ENCODE measurements at places on chromosomes 7 and 10.

DNA sequence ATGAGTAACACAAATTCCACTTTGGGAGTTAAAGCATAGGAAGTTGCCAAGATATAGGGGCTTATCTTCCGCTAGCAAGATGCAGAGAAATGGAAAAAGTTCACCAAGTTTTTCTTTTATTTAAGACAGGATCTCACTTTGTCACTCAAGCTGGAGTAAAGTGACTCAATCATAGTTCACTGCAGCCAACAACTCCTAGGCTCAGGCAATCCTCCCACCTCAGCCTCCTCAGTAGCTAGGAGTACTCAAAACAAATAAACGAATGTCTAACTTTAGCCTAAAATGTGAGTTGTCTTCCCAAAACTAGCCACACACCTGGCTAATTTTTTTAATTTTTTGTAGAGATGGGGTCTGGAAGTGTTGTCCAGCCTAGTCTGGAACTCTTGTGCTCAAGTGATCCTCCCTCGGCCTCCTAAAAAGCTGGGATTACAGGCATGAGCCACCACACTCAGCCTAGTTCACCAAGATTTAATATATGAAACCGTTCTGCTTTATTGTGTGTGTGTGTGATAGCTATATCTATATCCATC lies 9.9 kb downstream of the VIM start:
- DNase-seq = no peak

DNA sequence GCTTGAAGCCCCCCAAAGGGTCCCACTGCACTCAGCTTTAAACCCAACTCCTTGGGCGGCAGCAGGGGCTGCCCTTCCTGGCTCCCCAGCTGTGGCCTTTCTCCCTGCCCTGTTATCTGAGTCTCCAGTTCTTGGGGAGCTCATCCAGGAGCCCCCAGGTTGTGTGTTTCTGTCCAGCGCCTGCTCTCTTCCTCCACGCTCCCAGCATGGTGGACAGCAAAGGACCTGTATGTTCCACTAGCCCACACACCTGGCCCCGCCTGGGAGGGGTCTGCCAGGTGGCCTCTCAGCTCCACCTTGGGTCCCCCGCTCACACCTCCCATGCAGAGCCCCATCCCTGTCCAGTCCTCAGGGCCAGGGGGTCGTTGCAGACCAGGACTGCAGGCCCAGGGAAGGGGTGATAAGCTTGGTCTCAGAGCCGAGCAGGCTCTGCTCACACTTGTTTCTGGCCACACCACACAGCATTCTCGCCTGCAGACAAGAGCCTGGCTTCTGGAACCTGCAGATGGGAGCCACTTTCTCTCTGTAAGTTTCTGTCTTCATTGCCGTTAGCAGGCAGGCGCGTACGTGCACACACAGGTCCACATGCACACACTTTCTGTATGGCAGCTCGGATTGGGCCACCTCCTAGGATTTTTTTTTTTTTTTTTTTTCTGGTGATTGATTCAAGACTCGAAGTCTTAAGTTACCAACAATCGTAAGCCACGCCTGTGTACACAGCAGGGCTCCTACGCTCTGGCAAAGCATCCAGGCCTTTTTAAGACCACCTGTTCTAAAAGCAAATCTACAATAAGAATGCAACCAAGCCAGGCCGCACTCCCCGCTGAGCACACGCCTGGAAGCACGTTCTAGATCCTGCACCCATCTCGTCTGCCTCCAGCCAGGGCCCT lies 104.6 kb downstream of the CYTH3 start:
- DNase-seq = no peak

GRCh38 chr7:77188731-77189437 lies 10.7 kb downstream of the FGL2 start:
- DNase-seq = no peak

GRCh38 chr10:99775850-99776249 lies 6.6 kb upstream of the ABCC2 start:
- DNase-seq = peak; percentile 60

GRCh38 chr10:13613519-13613918 lies 26.8 kb downstream of the PRPF18 start:
- no peak for DNase-seq

DNA sequence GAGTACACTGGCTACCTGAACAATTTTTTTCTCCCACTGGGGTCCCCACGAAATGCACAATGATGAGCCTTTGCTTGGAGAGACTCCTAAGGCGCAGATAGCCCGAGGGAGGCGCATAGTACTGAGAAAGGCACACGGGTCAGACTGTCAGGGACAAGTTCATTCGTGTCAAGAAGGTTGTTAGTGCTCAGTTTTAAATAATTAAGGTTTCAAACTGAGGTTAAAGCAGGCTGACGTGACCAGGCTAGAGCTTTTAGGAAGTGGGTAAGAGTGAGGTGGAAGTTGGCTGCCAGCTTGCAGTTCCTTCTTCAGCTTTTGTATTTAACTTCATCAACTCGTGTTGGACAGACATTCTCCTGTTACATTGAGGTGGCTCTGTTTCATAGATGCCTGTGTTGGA lies 31.6 kb downstream of the RBM33 start:
- no peak for DNase-seq

DNA sequence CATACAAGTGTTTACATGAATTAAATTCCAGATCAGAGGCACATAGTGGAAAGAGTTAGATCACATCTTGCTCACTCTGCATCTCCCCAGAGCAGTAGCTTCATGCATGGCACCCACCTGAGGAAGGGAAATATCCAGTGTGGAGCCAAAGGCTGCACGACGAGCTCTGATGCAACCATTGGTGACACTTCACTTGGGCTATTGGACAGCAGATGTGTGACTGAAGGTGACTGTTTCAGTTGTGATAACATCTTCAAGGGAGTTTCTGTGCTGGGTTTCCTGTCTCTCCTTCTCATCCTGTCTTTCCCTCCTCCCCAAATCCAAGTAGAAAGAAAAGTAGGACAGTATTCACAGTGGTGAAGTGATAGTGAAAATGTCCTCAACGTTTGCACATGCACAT lies 115.0 kb downstream of the TAF3 start:
- DNase-seq = no peak

- DNase-seq = no peak
Observed at GRCh38 chr10:71242622-71243009, 30.2 kb downstream of the UNC5B start.

- DNase-seq = no peak
Observed at GRCh38 chr10:104208730-104209129, 23.4 kb downstream of the CFAP43 start.

DNA sequence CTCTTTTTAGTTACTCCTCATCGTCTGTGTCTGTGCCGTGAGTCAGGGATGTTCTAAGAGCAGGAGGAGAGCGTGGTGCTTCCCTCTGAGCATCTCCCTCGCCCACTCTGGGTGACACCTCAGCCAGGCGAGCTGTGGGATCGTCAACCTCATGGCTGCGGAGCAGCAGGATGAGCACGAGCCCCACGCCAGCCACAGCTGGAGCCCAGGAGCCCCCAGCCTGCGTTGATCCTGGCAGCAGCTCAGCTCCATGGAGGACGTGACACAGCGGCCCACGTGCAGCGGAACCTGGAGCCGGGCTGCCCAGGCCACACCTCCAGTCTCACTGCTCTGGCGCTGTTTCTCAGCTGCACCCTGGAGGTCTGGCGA lies 512.0 kb downstream of the PTPRN2 start:
- DNase-seq = no peak

DNA sequence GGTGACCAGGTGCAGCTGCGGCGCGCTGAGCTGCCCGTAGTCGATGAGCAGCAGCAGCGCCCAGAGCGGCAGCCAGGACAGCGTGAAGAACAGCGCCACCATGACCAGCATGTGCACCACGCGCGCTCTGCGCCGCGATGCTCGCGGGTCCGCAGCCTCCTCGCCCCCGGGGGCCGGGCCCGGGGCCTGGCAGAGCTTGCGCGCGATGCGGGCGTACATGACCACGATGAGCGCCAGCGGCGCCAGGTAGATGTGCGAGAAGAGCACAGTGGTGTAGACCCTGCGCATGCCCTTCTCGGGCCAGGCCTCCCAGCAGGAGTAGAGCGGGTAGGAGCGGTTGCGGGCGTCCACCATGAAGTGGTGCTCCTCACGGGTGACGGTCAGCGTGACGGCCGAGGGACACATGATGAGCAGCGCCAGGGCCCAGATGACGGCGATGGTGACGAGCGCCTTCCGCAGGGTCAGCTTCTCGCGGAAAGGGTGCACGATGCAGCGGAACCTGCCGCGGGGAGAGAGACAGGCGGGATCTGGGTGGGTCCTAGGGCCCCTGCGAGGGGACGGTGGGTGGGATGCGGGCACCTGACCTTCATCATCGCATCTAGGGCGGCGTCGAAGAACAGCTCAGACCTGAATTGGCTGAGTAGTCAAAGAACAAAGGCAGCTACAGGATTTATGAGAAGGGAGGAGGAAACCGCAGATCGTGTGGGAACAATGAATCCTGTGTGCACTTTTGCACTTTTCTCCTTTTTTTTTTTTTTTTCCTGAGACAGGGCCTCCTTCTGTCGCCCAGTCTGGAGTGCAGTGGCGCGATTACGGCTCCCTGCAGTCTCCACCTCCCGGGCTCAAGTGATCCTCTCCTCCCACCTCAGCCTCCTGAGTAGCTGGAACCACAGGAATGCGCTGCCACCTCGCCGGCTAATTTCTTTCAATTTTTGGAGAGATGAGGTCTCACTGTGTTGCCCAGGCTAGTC lies 22.4 kb upstream of the PPA1 start:
- DNase-seq = no peak

DNA sequence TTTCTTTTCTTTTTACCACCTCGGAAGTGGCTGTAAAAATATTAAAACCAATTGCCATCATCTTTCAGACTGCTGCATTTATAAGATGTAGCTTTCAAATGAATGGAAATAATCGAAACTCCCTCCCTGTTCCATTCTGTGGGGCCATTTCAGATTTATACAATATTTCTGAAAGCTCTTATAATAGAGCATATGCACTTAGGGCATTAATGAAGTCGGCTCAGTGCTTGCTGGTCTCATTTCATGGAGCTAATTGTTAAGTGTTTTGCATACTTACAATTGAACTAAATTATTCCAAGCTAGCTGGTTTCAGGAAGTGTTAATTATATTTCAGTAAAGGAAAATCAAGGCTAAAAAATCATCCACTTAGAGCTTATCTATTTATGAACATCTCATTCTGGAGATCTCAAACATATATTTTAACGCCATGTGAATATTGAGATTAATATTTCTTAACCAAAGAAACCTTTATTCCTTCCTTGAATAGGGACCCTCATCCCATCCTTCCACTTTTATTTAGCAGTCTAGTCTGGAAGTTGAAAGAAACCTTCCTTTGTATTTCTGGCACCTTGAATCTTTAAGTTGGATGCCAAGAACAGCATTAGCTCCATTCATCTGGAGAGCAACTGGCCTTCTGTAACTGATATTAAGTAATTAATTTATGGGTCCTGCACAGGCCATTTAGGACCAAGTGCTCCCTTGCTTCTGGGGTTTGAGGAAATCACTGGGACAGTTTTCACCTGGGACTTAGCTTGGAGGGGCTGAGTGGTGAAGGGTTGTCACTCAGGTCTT lies 45.1 kb downstream of the RPS24 start:
- no peak for DNase-seq

All from AG04450 (cell line).